COR-L47 (cell line): ENCODE measurements at places on chromosomes 4 and X.

GRCh38 chr4:41106081-41106480 lies 108.3 kb downstream of the APBB2 start:
- no peak for DNase-seq

- DNase-seq, result no peak
Observed at GRCh38 chrX:123562342-123563146, 170.3 kb downstream of the THOC2 start.

- no peak for DNase-seq
Observed at GRCh38 chr4:26337612-26338011, 16.8 kb downstream of the RBPJ start.

GRCh38 chr4:17329046-17329445 lies 182.8 kb downstream of the QDPR start:
- DNase-seq, result no peak

- peak; percentile 9 for DNase-seq
Observed at GRCh38 chr4:152118819-152119553, 358.2 kb upstream of the GATB start.

DNA sequence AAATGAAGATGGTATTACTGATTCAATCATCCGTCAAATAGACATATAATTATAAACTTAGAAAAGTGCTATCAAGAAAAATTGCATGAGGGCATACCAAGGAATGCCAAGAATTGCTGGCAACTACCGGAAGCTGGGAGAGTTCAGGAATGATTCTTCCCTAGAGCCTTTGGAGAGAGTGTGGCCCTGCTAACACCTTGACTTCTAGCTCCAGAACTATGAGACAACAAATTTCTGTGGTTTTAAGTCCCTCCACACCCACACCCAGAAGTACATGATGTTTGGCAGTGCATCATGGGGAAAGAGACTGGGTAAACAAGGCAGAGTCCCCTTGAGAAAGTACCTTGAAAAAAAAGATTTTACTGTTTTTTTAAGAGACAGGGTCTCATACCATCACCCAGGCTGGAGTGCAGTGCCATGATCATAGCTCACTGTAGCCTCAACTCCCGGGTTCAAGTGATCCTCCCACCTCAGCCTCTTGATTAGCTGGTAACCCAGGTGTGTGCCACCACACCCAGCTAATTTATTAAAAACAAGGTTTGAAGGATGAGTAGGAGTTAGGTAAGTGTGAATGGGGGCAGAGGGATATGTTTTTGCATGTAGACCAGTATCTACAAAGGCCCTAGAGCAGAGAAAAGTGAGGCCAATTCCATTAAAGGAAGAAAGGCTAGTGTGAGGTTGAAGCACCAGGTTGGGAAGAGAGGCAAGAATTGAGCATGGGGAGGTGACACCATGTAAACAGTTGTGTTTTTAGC lies 53.1 kb downstream of the GSX2 start:
- no peak for DNase-seq

- peak; percentile 45 for DNase-seq
Observed at GRCh38 chr4:68375667-68376559, 26.0 kb upstream of the YTHDC1 start.
